Neuronal stem cell (in vitro differentiated cells): ENCODE measurements at places on chromosomes 5 and 9.

DNA sequence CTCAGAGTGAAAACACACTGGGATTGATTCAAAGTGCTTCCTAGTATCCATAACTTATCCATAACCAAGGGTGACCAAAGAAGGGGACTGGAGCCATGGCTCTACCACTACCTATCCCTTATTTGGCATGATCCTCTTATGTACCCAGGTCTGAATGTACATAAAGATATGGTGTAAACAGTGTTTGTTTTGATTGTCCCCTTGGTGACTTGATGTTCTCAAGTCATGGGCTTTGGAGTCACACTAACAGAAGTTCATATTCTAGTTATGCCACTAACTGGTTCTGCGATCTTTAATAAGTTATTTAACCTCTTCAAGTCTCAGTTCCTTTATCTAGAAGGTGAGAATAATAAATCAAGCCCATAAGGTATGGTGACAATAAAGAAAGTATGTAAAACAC, 283.4 kb upstream of the PTGER4 start:
- DNase-seq = no peak

- no peak for DNase-seq
These were observed 4.8 kb downstream of the ATP6V1G1 start for GRCh38 chr9:114592356-114592755.

DNA sequence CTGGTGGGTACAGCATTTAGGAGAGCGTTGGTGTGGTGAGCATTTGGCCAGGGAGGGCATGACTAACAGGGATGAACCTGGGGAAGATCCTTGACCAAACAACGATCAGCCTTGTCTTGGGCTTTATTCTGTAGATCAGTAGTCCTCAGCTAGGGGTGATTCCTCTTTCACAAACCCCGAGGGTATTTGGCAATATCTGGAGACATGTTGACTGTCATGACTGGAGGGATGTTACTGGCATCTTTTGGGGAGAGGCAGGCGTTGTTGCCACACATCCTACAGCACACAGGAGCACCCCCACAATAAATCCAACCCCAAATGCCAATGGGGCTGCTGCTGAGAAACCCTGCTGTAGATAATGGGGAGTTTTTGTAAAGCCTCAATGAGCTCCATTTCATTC, 43.9 kb downstream of the OSTF1 start:
- no peak for DNase-seq

GRCh38 chr9:113589890-113590289, 126.4 kb downstream of the RGS3 start:
- DNase-seq = no peak

- no peak for DNase-seq
These were observed 43.2 kb upstream of the UGCG start for GRCh38 chr9:111853450-111853827.

- DNase-seq = no peak
These were observed 50.0 kb downstream of the PTPRD start for GRCh38 chr9:10562581-10563343.
